ENCODE measurements at places on chromosomes 7 and 10. TPM values are rescaled to one million over a fixed set of nuclear protein-coding genes. Genes with fewer than 3 reads are reported as not detected.

GRCh38 chr7:146370171-146370570 lies 253.6 kb downstream of the CNTNAP2 start:
- H3K27ac ChIP-seq: no peak overlapping the region
- no peaks in the 10 kb centered on the region for H3K36me3 ChIP-seq
- no peaks in the 10 kb centered on the region for H3K4me1 ChIP-seq
- H3K4me3 ChIP-seq: no peak overlapping the region

Gene FKBP6
- not detected for total RNA-seq

GRCh38 chr10:119478111-119478802 lies 64.3 kb downstream of the RGS10 start:
- H3K4me3 ChIP-seq: peak overlapping the region; percentile 26
- DNase-seq: peak; percentile 78
- no peaks in the 10 kb centered on the region for H3K27me3 ChIP-seq
- peak overlapping the region; percentile 41 for H3K27ac ChIP-seq
- no peaks in the 10 kb centered on the region for H3K36me3 ChIP-seq

Gene MINDY4
- total RNA-seq: 1.3 TPM

DNA sequence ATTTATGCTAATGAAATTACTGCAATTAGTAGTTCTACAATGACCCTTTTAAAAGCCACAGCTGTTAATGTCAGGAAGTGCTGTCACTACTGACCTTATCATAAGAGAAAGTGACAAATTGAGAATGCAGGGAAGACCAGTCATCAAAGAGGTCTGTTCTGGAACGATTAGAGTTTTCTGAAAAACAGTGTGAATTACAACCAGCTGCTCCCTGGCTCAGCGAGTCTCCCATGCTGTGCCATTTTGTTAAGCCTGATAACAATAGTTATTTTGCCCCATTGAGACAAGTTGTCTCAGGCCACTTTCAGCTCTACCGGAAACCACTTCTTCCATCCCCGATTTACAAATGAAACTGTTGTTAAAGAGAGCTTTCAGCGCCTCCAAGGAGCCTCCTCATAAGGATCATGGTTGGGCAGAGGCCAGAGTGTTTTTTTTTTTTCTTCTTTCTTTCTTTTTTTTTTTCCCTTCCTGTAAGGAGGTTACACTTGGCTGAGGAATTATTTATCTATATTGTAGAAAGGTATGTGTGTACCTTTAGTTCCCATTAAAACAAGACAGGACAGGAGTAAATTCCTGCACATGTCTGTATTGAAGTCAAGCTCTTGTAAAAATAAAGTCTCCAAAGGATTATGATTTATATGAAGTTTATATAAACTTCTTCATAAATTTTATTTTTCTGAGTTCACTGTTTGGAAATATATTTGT lies 173.6 kb downstream of the CDCA7L start:
- no peak for DNase-seq
- no peak overlapping the region for H3K4me3 ChIP-seq
- peaks cover 6% of the 10 kb centered on the region for H3K4me1 ChIP-seq
- H3K36me3 ChIP-seq: no peaks in the 10 kb centered on the region
- H3K27ac ChIP-seq: no peak overlapping the region
- H3K27me3 ChIP-seq: peaks cover 2% of the 10 kb centered on the region

Gene TMEM270
- total RNA-seq: not detected

Gene PROSER2
- total RNA-seq: 1.1 TPM

Gene CALD1
- 2.2 TPM for total RNA-seq

DNA sequence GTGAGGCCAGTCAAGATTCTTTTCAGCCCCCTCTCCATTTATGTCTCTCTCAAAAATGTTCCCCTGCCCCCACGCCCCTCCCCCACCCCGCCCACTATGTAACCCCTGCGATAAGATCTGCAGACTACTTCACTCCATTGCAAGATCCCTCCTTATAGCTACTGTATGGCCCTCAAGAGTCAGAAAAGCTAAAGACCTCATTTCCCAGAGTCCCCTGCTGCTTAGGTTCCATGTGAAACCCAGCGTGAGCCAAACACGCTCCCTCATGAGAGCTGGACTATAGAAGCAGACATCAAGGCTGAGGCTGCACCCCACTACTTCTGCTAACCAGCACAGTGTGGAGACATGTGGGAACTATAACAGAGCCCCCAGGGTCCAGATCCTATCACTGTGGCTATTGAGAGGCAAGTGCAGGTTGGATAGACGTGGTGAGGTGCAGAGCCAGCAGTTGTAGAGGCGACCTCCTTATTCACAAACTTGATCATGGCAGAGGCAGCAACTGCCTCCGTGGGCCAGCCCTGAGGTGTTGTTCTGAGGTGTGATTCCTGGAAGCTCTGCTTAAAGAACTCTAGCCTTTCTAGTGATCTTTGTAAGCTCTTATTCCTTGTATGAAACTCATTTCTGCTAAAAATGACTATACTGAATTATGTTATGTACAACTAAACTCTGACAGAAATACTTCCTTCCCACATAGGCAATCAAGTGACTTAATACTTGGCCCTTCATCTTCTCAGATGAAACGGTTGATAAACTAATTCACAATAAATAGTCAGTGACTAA lies 117.0 kb upstream of the ARID5B start:
- DNase-seq: peak; percentile 70
- no peak overlapping the region for H3K4me3 ChIP-seq
- H3K27me3 ChIP-seq: no peaks in the 10 kb centered on the region
- H3K27ac ChIP-seq: peak overlapping the region; percentile 80
- H3K4me1 ChIP-seq: peaks cover 62% of the 10 kb centered on the region
- no peaks in the 10 kb centered on the region for H3K36me3 ChIP-seq

GRCh38 chr10:22697800-22698199 lies 16.6 kb downstream of the PIP4K2A start:
- no peak overlapping the region for H3K4me3 ChIP-seq
- H3K4me1 ChIP-seq: peaks cover 86% of the 10 kb centered on the region
- H3K27me3 ChIP-seq: no peaks in the 10 kb centered on the region
- DNase-seq: no peak
- H3K36me3 ChIP-seq: peaks cover 23% of the 10 kb centered on the region

Gene SAP25
- 9.9 TPM for total RNA-seq

DNA sequence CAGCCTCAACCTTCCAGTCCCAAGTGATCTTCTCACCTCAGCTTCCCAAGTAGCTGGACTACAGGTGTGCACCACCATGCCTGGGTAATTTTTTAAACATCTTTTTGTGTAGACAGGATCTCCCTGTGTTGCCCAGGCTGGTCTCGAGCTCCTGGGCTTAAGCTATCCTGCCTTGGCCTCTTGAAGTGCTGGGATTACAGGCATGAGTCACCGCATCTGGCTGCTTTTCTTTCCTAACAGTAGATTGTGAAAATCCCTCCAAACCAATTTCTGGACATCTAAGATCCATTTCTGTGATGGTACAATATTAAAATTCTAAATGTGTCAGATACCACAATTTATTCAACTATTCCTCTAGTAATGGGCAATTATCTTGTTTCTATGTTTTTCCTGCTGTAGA lies 38.7 kb downstream of the RAB18 start:
- peaks cover 38% of the 10 kb centered on the region for H3K4me1 ChIP-seq
- H3K27ac ChIP-seq: peak overlapping the region; percentile 63
- no peaks in the 10 kb centered on the region for H3K27me3 ChIP-seq
- DNase-seq: no peak
- H3K36me3 ChIP-seq: peaks cover 29% of the 10 kb centered on the region

Gene CAMK2B
- total RNA-seq: 1.9 TPM
